ENCODE measurements at places on chromosomes 5 and 9. TPM values are rescaled to one million over a fixed set of nuclear protein-coding genes. Genes with fewer than 3 reads are reported as not detected.

Gene CNTFR
- total RNA-seq = not detected

DNA sequence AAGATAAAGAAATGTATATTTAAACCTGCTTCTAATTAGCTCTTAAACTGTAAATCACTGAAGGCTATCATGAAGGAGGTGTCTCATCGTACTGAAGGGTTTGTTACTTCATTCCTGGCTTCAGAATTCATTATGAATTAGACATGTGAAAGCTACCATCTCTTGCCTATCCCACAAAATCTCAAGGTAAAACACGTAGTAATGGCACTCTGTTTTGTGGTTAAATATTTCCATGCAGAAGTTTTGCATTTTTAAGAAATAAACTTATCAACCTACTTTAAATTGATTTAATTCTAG lies 490.7 kb upstream of the NUDT12 start:
- no peak for DNase-seq

GRCh38 chr5:170232786-170233185 lies at the start of gene C5orf58:
TSS of gene C5orf58 (plus strand) at chr5:170232985. CDS start at chr5:170234977, 1,992 bp downstream.
- no peak for DNase-seq

DNA sequence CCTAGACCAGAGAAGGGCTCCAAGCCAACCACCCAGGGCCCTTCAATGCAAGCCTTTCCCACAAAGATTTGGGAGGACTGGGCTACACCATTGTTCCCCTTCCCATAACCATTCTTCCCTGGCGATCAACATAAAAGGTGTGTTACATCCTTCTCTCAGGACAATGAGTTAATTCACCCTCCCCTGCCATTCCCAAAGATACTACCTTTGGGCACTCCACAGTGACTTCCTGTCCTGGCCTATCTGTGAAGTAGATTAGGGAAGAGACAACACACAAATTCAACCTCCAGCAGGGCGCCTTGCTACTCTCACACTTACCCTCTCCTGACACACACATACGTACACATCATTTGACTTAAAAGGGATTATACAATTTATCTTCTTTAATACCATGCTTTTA lies 23.2 kb upstream of the IL17B start:
- no peak for DNase-seq

DNA sequence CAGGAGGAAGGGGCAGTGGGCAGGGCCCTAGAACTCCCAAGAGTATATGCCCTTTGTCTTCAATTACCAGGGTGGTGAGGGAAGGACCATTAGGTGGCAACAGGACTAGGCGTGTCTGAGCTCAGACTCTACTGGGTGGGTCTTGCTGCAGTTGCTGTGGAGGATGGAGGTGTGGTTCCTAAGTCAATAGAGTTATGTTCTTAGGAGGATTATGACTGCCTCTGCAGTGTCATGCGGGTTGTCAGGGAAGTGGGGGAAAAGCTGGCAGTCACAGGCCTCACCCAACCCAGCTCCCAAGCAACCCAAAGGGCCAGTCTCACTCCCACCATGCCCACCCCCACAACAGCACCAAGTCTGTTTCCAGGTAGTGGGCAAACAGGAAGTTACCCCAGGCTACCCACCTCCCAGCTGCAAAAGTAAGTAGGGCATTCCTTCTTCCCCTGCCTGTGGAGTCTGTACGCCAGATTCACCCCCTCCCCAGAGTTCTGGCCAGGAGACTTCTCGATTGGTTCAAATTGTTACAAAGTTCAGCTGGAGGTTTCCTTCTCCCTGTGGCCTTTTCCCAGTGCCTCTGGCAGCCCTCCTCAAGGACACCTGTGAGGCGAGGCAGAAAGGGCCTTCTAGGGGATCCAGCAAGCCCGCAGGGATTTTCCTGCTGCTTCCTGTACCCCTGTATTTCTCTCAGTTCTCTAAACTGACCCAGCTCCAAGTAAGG lies 145.3 kb downstream of the HINT1 start:
- DNase-seq = no peak

DNA sequence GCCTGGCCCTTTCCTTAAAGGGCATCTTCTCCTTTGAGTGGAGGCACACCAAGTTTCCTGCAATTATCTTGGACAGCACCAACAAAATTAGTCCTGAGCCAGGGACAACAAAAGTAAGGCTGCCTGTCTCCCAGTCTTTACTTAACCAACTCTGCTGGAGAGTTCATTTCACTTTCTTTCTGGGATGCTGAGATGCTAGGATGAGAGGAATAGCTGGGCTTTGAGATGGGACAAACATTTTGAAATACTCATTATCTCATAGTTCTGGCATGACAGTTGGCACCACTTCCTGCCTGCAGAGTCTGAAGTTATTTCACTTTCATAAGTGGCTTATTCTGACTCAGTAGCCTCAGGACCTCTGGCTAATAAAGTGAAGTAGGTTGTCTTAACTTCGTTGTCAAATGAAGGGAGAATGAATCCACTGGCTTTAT lies 157.0 kb downstream of the C9orf152 start:
- peak; percentile 73 for DNase-seq

Gene PCDHA9
- total RNA-seq = under 0.01 TPM

- DNase-seq = peak; percentile 82
Observed at GRCh38 chr9:137694962-137695875, 76.4 kb downstream of the EHMT1 start.

- DNase-seq = no peak
Observed at GRCh38 chr5:158923799-158924551, 175.7 kb downstream of the EBF1 start.

- no peak for DNase-seq
Observed at GRCh38 chr9:18073002-18073401, 401.0 kb upstream of the ADAMTSL1 start.

Gene LHX3
- not detected for total RNA-seq

GRCh38 chr9:86112057-86112456 lies 12.7 kb upstream of the GOLM1 start:
- no peak for DNase-seq

GRCh38 chr5:89246864-89247263 lies 363.9 kb upstream of the MEF2C start:
- no peak for DNase-seq

DNA sequence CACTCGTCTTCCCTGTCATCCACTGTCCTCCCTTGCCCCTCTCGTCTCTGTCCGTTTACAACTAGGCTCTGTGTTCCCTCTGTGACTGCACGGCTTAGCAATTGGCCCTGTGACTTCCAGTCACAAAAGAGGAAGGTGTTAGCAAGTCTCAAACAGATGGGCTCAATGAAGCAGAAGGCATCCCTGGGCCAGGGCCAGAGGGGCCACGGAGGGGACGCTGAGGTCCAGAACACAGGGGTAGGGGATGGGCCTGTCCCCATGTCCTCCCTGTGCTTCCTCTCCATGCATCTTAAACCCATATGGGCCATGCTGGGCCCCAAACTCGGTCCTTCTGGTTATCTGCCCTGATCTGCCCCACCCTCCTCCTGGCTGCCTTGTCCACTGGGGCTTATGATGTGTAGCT lies at the start of gene CD72:
TSS of gene CD72 (minus strand) at position 89 of the 403 bp plus-strand sequence. CDS start 110 bp downstream, outside the sequence.
- DNase-seq = no peak

GRCh38 chr9:115411516-115411915 lies 293.6 kb upstream of the TNC start:
- no peak for DNase-seq

DNA sequence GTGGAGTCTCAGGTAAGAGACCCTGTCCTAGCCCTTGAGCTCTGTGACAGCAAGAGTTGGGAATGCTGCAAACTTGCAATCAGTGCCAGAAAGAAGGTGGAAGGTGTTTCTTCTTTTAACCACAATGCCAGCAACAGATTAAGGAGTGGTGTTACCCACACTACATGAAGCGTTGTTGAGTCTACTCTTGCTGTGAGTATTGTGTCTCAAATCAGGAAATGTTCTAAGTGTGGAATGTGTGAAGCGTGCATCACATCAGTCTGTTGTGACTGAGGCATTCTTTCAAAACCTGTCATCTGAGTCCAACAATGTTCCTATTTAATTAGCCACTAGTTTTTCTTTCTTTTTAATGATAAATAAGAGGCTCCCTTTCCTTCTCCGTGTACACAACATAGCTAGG lies 2.9 kb upstream of the LURAP1L start:
- DNase-seq = peak; percentile 66

Gene FOXD4
- total RNA-seq = 0.17 TPM

DNA sequence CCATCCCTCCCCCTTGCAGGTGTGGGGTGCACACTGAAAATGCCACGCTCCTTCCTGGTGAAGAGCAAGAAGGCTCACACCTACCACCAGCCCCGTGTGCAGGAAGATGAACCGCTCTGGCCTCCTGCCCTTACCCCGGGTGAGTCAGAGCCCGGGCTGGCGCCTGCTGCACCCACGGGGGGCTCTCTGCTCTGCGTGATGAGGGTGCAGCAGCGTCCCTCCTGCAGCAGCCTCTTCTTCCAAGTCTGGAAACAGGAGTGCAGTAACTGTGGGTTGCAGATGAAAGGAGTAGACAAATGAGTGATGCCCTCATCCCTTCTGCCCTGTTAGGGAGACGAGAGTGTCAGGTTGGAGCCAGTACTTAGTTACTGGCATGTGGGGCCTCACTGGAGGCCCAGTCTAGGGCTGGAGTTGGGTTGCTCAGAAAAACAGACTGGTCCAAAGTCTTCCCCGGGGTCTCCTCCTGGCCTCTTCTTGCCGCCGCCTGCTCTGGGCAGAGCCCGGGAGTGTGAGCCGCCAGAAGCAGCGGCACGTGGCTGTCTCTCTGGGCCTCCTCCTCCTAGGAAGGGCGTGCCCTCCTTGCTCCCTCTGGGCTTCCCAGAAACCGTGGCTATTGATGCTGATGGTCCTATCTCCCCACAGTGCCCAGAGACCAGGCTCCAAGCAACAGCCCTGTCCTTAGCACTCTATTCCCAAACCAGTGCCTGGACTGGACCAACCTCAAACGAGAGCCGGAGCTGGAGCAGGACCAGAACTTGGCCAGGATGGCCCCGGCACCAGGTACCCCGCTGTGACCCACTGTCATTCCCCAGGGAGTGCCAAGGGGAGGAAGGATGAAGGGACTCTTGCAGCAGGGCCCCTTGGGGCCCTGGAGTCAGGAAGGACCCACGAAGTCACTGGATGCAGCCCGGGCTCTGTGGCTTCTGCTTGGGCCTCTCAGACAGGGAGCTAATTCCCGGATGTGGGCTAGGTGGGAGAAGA lies 8.4 kb downstream of the GFI1B start:
- no peak for DNase-seq

- DNase-seq = peak; percentile 54
Observed at GRCh38 chr9:92752812-92753404, 11.7 kb downstream of the BICD2 start.

Gene VDAC1
- 261 TPM for total RNA-seq

DNA sequence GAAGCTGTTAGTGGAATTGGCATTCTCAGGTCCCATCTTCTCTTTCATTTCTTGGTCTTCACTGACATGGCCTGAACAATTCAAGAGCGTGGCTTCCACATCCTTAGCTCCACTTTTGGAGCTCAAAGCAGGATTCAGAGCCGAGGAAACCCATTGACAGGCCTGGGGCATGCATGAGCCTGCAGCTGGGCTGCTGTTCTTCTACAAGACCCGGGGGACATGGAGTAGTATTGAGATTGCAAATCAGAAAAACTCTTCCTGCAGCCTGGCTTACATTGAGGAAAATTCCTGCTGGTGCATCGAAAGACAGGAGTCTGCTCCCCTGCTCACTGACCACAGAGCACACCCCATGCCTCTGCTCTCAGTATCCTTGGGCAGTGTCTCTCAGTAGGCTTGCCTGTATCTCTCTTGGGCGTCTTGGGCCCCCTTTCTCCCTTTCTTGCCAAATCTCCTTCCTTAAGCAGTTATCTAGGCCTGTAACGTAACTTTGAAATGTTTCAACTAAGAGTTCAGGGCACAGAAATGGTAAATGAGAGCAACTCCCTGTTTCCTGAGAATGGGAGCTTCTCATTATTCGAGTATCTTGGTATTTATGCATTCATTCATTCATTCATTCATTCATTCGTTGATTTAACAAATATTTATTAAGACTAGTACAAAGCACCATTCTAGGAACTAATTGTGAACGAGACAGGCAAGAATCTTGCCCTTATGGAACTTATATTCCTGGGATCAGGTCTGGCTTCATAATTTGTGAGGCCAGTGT lies 603.6 kb upstream of the CLINT1 start:
- no peak for DNase-seq

DNA sequence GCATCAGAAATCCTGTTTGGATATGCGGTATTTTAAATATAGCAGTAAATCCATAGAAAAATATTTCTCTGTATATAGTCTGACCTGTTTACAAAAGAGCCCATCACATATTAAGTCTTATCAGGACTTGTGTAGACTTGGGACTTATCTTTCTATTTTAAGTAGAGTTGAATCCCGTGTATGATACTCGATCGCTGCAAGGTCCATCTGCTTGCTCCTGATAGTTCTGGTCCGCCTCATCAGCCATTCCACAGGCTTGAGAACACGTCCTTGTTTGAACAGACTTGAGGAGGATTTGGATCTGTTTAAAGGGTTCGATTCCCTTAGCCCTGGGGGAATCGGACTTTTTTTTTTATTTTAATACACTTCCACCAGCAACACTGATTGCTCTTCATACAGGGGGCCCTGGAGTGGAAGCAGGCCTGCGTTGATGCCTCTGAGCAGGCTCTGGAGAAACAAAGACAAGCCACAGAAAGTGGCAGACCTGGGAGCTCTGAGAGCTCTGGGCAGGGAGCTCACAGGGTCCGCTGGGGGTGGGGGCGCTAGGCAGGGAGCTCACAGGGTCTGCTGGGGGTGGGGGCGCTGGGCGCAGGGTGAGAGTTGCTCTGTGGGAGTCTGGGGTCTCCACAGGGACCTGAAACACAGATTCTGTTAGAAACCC lies 112.2 kb downstream of the MVB12B start:
- no peak for DNase-seq

Gene KIF20A
- total RNA-seq = 18.9 TPM

DNA sequence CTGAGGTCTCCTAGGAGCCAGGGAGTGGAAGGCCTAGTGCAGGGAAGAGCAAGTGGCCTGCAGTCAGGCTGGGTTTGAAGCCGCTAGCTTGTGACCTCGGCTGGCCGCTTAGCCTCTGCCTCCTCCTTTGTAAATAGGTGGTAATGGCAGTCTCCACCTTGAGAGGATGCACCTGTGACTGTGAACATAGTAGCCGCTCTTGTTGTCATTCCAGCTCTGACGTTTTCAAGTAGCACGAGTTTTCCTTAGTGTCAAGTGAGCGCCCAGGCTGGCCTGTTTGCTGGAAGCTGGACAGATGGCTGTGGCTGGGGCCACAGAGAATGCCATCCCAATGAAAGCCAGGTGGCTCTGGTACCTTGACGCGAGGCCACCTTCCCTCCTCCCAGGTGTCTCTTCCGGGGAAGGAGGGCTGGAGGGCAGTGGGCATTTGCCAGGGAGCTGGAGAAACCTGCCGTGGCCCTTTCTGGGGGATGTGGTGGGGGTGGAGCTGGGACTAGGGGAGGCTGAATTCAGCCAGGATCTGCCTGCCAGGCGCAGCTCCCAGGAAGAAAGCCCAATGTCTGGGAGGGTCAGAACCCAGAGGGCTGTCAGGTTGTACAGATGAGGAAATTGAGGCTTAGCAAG lies 2.5 kb downstream of the ASS1 start:
- DNase-seq = no peak

All from dermis blood vessel endothelial cell (primary cell).